ENCODE measurements at places on chromosomes 7 and 10.

DNA sequence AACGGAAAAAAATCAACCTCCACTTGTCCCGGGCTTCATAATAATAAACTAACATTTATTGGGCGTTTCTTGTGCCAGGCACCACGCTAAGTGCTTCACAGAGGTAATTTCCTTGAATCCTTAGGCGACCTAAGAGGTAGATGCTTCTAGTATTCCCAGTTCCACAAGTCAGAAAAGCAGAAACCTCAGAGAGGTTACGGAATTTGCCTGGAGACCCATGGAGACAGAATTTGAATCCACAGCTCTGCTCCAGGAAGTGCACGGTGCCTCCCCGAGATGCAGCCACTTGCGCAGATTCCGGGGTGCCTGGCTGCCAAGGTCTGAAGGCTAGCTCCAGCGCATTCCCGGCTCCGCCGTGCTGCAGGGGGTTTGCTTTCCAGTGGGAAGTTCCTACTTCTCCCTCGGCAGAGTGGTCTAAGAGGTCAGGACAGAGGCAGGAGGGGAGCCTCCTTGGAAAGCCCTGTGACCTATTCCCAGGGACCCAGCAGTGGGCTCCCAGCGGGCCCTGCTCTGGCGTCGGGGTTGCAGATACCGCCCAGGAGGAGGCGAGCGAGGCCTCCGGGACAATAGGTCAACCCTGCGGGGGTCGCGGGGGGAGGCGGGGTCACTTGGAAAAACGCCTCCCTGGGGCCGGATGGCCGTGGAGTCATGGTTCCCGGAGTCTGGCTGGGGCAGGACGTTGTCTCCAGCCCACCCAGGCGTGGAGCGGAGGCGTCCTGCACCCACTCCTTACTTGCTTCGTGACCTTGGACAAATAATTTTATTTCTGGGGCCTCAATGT, 10.1 kb upstream of the NKX2-3 start:
- no peak for DNase-seq

DNA sequence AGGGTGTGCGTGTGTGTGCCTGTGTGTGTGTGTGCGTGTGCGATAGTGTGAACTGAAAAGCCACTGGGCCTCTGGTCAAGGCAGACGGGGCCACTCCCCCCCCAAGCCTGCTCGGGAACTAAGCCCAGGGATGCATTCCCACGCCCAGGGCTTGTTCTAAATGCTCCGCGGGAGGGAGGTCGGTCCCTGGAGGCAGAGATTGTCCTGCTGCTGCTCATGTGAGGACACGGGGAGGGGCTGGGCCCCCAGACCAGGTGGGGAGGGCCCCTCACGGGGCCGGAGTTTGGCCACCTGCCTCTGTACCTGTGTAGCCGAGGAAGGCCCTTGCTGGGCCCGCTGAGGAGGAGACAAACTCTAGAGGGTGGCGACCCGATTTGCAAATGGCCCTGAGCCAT, 93.9 kb downstream of the PDGFA start:
- no peak for DNase-seq

- no peak for DNase-seq
Measured at GRCh38 chr7:74006032-74006431, 21.9 kb upstream of the ELN start.

- DNase-seq: no peak
Measured at GRCh38 chr7:118182593-118183427, 1.2 kb upstream of the LSM8 start.

GRCh38 chr7:122602800-122603199, 96.1 kb downstream of the RNF133 start:
- DNase-seq: no peak

GRCh38 chr10:97538411-97538810, 34.2 kb upstream of the ANKRD2 start:
- DNase-seq: no peak

GRCh38 chr7:2771274-2771731, 72.8 kb downstream of the GNA12 start:
- DNase-seq: no peak

DNA sequence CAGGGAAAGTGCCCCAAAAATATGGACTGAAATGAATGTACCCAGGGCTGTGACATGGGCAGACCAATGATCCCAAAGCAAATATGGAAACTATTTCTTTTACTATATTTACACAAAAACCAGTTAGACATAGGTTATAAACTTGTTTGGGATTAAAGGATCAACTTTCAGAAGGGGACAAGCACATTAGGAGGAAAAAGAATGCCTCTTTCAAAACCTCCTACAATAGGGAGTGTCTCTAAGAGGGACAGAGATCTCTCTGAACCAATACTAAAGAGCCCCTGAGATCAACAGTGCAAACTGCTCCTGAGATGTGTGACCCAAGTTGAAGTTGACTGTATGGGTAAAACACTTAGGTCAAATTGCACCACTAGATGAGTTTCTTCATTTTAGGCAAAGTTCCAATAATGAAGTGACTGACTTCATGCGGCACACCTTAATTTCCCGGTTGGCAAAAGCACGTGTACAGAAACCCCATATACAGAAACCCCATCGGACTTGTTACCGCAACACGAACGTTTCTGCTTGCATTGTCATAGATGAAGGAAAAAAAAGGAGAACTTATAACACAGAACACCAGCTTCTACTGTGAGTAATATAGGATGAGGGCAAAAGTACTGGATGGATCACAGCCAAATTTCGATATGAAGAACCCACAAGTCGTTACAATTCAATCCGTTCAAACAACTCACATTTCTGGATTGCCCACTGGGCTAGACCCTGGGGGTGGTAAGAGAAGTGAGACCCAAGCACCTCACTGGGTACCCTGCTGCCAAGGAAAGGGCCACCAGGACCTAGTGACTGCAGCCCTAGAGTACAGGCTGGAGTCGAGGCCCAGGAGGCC, 4.3 kb downstream of the SVIL start:
- no peak for DNase-seq

DNA sequence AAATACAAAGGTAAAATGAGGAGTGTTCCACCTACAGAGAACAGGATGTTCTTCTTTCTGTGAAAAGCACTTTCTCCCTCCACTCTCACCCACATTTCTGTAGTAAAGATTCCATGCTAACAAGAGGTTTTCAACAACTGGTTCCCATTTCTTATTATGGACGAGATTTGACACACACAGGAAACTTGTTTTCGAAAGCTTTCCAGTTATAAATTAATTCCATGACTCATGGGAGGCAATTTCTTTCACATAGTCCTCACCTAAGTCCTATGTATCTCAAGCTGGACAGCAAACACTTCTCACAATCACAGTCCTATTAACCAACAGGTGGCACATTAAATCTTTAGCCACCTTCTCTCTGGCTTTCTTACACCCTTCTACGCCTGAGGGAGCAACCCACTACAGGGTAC, 24.5 kb downstream of the RAPGEF5 start:
- DNase-seq: no peak

- DNase-seq: no peak
Measured at GRCh38 chr10:72688208-72688651, 3.7 kb upstream of the MCU start.

DNA sequence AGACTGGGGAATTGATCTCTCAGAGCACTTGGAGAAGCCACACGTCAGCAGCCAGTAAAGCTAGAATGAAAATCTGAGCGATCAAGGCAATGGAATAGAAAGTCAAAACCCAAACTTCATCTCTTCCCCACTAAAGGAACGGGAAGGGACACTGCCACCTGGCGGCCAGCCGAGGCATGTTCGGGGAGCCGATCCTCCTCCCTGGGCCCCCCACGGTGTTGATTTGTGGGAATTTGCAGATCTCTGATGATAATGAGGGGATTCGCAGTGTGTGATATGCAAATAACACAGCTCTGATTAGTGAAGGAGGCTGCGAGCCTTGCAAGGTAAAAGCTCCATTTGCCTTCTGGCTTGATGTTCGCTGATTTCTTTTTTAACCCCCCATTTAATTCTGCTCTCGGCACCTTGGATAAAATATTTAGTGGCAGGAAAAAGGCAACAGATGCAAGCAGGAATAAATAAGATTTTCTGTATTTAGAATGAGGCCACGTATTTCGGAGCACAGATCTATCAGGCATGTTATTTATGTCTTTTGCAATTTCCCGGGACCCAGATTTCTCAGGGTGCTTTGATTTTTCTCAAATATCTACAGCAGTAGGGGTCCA, 258.6 kb downstream of the PAXIP1 start:
- DNase-seq: no peak

GRCh38 chr10:61475449-61475873, 22.3 kb upstream of the TMEM26 start:
- no peak for DNase-seq

DNA sequence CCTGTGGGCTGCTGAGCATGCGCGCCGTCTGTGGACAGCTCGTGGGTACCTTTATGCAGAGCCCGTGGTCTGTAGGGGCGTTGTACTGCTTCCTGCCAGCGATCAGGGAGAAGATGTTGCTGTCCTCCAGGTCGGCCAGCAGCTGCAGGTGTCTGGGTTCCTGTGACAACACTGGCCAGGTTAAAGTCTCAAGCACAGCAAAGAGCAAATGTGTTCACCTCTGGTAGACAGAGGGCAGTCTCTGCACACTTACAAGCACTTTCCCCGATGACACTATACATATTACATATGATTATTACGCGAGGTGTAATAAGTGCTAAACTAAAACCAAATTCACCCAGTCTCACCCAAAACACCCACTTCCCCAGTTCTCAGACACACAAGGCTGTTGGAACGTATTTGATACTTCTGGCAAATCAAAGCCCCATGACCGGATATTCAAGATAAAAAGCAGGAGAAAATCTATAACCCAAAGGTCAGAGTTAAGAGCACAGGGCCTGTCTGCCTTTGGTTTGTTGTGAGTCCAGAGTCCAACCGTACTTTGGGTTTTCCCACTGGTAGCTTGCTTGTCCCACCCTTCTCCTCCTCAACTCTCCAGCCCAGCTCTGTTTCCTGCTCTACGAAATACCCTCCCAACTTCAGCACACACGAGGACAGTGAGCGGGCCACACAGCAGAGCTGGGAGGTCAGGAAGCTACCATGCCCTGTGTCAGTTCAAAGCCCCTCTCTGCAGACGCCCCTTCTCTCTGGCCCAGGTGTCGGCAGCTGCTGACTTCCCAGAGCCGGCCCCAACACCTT, 49.7 kb upstream of the DDC start:
- no peak for DNase-seq

DNA sequence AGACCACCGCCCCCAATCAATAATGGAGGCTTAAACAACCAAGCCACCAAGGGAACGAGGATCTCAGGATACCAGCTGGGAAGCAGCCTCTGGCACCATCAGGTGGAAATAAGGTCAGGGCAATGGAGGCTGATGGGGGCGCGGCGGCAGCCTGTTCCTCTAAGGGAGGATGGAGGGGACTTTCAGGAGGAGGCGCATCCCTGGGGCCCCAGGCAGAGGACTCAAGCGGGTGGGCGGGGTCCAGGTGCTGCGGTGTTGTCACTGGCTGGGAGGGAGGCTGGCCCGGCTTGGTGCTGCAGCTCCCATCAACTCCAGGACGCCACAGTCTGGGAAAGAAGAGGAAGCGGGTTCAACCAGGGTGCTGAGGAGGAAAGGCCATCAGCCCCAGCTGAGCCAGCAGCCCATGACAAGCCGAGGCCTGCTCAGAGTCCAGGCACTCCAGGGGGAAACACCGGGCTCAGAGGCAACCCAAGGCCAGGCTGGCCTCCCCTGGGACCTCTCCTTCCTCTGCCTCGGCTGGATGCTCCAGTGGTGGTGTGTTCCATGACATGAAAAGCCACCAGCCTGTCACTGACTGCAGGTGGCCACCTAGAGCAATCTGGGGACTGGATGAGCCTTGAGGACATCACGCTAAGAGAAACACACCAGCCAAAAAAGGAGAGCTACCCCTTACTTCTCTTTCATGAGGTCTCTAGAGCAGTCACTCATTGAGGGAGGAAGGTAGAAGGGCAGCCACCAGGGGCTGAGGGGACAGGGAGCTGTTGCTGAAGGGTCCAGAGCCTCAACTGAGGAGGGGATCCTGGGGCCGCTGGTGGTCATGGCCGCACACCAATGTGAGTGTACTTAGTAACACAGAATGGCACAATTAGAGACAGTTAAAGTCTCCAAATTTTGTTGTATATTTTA, 4.6 kb downstream of the GIGYF1 start:
- DNase-seq: no peak

DNA sequence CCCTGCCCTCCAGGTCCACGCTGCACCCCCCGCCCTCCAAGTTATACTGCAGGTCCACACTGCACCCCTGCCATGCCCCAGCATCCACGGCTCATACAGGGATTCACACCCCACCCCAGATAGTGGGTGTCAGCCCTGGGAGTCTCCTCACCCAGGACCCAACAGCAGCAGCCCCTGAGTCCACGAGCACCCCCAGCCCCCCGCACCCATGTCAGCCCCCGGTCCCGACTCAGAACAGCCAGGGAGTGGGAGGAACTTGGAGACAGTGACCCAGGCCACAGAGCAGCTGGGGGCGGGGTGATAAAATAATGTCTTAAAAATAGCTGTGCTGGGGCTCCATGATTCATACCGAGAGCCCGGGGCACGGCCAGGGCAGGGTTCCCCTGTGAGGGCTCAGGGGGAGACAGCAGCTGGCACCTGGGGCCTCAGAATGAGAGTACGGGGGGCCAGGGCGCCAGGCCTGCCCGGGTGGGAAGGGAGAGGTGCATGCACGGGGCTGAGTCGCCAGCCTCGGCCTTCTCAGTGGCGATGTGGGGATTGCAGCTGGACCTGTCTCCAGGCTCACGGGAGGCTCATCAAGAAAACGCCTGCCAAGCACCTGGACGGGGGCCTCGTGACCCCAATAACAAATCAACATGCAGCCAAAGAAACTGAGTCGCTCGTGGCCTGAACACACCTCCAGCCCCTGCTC, 29.8 kb downstream of the ADAP1 start:
- no peak for DNase-seq

DNA sequence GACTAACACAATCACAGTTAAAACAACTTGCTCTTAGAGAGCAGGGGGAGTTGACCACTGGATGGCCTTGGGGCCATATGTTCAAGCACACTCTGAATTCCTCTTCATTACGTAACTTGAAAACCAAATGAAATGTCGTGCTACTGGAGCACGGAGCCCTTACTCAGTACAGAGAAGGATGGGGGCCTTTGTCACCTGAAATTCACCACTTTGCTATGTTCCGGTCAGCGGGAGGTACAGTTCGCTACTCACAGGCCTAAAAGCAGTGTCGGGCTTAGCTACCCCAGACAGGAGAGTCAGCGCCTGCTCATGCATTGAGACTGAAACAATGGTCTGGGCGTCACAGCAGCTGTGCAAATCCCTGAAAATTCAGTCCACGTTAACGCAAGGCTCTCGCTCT, 39.6 kb downstream of the GLI3 start:
- DNase-seq: no peak

GRCh38 chr7:130838738-130839137, 104.7 kb upstream of the KLF14 start:
- DNase-seq: no peak

- DNase-seq: no peak
Measured at GRCh38 chr7:2162959-2163358, 69.8 kb downstream of the MAD1L1 start.
